Esophagus muscularis mucosa (tissue), 4 donors: ENCODE measurements at places on chromosomes 13 and 19. TPM values are rescaled to one million over a fixed set of nuclear protein-coding genes. Genes with fewer than 3 reads are reported as not detected.

DNA sequence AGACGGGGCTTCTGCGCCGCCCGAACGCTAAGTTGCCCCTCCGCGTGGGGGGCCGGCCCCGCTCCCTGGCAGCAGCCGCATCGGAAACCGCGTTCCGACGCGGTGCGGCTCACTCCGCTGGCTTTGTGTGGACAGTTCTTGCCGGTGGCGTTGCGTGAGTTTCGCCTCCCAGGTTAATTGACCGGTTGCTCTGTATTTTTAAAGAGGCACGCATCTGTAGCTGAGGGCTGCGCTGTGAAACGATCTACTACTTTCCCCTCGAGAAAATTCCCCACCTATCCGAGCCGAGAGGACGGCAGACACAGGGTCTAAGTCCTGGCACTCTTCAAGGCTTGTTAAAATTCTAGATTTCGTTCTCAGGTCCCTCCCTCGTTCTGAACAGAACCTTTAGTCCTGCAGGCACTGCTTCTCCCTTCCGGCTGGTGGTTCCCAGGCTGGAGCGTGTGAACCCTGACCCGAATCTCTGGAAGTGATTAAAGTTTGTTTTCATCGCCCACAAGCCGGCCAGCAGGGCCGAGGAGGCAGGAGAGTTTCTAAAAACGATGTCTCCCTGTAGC, 933 bp downstream of the ARHGEF7 start:
- DNase-seq, result peak; percentile 37

GRCh38 chr13:57641051-57641450, 9.5 kb downstream of the PCDH17 start:
- DNase-seq, result no peak

DNA sequence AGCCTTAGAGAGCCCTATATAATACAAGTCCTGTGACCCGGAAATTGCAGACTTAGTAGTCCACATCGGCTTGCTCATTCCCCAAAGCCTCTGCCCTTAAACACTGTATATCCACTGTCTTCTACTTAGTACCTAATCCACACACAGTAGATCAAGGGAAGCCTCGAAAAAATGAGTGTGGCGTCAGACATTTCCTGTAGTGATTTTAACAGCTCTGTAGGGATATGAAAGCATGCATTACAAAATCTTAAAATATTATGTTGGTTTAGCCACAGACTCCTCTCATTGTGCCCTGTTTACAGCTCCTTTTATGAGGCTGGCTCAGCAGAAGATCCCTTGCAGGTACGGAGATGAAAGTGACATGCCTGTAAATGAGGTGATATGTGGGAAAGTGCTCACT, 416.3 kb downstream of the LIG4 start:
- no peak for DNase-seq

DNA sequence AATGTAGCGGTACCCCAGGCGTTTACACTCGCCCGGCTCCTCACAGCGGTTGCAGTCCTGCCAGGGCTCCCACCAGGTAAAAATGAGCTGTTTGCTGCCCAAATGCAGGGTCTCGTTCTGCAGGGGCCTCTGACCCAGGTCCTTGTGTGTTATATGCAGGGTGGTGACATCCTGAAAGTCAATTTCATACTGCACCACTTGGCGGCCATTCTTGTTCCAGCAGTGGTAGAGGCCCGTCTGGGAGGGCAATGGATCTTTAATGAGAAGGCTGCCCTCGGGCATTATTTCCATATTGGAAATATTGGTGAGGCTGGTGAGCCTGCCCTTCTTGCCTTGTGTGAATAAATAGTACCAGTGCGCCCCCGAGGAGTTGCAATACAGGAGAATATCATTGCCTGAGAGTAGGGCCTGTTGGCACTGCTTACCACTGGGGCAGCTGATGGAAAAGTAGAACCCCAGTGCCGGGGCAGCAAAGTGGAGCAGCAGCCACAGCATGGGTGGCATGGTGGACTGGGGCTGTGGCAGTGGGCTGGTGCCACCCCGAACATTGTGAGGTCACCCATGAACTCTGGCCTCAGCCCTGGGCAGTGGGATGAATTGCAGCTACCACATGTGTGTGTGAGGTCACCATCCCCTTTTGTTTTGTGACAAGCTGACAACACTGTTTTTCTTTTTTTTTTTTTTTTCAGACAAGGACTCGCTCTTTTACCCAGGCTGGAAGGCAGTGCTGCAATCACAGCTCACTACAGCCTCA, at the start of gene FAM187B:
Gene FAM187B, minus strand, starts transcription at position 563 of the 754 bp plus-strand sequence. Its CDS starts 59 bp downstream, at position 504.
- DNase-seq, result peak; percentile 85

DNA sequence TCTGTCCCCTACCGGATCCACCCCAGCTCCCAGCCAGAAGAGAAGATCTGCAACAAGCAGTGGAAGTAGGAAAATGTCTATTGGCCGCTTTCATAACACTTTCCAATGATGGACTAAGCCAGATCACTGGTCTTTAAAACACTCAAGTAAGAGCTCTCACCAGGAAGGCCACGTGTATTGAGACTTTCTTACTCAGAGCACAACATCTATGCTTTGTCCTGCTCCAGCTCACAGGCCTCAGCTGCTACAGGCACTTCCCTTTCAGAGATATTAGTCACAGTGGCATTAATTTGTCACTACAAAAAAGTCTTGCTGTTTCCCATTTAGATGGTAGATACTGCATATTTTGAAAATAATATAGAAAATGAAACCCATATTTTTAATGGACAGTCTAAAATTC, 164.2 kb downstream of the ABCC4 start:
- DNase-seq, result peak; percentile 45

- no peak for DNase-seq
Observed at GRCh38 chr19:40054632-40055031, 1.4 kb downstream of the ZNF780B start.

DNA sequence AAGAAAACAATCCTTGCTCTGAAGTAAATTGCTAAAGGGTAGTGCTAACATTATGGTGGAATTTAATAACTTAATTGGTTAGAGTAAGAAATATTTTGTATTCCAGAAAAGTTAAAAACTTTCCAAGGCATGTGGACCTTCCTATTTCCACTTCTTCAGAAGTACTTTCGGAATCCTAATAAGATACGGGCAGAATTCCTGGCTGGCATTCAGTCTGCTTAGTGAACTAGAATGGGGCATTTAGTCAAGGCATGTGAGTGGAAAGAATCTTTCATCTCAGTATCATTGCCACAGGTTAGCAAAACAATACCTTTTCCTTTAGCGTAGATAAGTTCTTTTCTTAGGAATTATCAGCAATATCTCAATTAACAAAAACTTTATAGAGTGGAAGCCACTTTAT, 85.1 kb downstream of the TNFRSF19 start:
- DNase-seq, result no peak

- DNase-seq, result no peak
Observed at GRCh38 chr13:108807841-108808240, 178.4 kb downstream of the MYO16 start.

DNA sequence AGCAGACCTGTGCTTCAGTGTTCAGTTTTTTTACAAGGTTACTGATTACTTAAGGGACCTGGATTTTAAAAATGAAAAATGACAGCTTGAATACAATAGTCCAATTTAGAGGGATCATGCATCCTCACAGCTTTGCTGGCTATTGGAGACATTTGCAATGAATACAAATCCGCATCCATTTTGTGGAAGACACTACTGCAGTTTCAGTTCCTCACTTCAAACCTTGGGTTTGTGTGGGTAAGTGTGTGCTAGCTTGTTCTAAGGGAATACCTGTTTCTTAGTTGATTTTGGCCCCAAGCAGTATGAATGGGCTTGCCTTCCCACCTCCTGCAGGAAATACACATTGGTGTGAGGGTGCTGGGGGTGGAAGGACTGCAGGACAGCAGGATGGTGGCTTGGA, 222.4 kb downstream of the OLFM4 start:
- DNase-seq, result no peak

- DNase-seq, result no peak
Observed at GRCh38 chr13:71752775-71753513, 114.1 kb downstream of the DACH1 start.

- no peak for DNase-seq
Observed at GRCh38 chr19:3866910-3867638, 1.8 kb downstream of the ZFR2 start.

DNA sequence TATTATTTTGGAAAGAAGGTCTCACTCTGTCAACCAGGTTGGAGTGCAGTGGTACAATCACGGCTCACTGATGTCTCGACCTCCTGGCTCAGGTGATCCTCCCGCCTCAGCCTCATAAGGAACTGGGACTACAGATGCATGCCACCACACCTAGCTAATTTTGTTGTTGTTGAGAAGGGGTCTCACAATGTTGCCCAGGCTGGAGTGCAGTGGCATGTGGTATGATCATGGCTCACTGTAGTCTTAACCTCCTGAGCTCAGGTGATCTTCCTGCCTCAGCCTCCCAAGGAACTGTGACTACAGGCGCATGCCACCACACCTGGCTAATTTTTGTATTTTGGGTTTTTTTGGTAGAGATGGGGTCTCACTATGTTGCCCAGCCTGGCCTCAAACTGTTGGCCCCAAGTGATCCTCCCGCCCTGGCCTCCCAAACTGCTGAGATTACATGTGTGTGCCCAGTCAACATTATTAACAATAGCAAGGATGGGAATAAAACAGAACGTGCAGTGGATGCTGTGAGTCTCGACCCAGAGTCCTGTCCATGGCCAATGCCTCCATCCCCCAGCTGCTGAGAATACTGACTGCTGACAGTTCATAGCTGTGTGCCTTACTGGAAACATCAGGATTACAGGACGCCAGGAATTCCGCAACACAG, 5.4 kb upstream of the MBD3L3 start:
- DNase-seq, result no peak

GRCh38 chr19:11560404-11561051, 1.5 kb upstream of the ELOF1 start:
- no peak for DNase-seq

GRCh38 chr13:51370116-51370515, 30.6 kb downstream of the SERPINE3 start:
- DNase-seq, result no peak

GRCh38 chr13:99908140-99908803, 63.3 kb downstream of the ZIC5 start:
- DNase-seq, result no peak

DNA sequence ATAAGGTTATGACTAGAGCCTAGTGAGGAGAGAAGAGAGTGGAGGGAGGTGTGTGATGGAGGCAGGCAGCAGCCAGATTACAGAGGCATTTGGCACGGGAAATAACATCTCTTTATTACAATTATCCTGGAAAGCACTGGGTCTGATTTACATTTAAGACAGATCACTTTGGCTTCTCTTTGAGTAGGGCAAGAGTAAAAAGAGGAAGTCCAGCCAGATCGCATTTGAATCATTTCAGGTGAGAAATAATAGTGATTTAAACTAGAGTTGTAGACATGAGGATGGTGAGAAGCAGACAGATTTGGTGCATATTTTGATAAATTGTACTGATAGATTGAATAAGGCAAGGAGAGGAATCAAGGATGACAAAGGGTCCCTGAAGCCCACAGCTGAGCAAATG, 9.6 kb upstream of the SACS start:
- DNase-seq, result no peak

GRCh38 chr13:93689333-93689732, 462.7 kb downstream of the GPC6 start:
- no peak for DNase-seq

DNA sequence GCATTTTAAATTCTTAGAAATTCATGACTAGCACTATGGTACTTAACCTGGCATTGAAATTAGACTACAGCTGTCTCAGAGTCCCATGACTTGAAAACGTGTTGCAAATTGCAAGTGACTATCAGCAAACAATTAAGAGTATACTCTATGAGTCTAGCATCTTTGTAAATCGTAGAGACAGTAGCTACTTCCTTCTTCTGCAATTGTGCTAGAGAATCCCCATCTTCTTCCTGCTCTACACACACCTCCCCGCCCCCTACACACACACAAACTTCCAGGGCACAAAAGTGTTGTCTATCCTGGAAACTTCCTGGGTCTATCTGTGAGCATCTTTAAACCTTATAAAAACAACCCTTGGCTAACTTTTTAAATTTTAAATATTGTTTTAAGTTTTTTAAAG, 35.2 kb upstream of the MIR17HG start:
- DNase-seq, result no peak

GRCh38 chr19:33259539-33259938, 33.9 kb upstream of the SLC7A10 start:
- DNase-seq, result no peak

DNA sequence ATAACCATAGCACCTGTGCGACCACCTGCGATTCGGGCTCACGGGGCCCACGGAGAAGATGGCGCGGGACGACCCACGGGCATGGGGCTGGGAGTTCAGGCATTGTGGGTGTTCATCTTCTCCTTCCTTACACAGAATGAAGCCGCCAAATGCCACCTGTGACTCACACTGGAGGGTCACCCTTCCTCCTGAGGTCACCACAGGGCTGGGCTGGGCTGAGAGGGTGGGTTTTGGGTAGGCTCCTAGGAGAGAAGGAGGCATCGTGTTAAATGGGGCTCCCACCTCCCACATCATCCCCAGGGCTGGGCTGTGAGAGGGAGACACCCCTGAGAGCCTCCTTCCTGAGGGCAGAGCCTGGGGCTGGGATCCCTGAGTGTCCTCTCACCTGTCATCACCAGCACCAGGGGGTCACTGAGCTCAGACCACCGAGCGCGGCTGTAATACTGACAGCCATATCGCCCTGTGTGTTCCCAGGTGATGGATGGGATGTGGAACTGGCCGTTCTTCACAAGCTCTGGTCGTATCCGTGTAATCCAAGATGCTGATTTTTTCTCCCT, 1.4 kb downstream of the LILRB2 start:
- DNase-seq, result no peak

- DNase-seq, result no peak
Observed at GRCh38 chr13:73938372-73939070, 195.7 kb downstream of the KLF12 start.

- no peak for DNase-seq
Observed at GRCh38 chr13:46149272-46150133, 32.5 kb downstream of the LCP1 start.

DNA sequence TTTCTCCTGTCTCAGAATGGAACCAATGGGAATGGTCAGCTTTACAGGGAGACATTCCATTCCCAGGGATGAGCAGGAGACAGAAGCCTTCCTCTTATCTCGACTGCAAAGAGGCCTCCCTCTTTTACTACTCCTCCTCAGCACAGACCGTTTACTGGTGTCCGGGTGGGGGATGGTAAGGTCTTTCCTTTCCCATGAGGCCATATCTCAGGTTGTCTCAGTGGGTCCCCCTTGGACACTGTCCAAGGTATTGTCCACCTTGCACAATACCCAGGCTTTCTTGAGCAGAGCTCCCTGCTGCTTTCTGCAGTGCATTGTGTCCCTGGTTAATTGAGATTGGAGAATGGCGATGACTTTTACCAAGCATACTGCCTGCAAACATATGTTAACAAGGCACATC, 7.5 kb upstream of the ZNF808 start:
- no peak for DNase-seq

GRCh38 chr13:109941951-109942350, 155.6 kb upstream of the IRS2 start:
- no peak for DNase-seq

The MBD3L3 gene
- total RNA-seq, result not detected

The ZNF254 gene
- 8.1 TPM for total RNA-seq

The APOE gene
- 20.3 TPM for total RNA-seq

The LRRC4B gene
- total RNA-seq, result 5.5 TPM

The LYPD5 gene
- 8.6 TPM for total RNA-seq

The TDRD12 gene
- total RNA-seq, result 0.83 TPM

The HTR2A gene
- 0.17 TPM for total RNA-seq
